Transverse colon (tissue), 4 donors: ENCODE measurements at places on chromosomes 7 and 10.
A peak's percentile ranks its signal among the peaks of the same experiment; 100 is the strongest.

- no peaks in the 10 kb centered on the region for H3K36me3 ChIP-seq
- H3K4me1 ChIP-seq: no peaks in the 10 kb centered on the region
- H3K4me3 ChIP-seq: no peak overlapping the region
These were observed 256.7 kb downstream of the AGMO start for GRCh38 chr7:15305002-15305600.

DNA sequence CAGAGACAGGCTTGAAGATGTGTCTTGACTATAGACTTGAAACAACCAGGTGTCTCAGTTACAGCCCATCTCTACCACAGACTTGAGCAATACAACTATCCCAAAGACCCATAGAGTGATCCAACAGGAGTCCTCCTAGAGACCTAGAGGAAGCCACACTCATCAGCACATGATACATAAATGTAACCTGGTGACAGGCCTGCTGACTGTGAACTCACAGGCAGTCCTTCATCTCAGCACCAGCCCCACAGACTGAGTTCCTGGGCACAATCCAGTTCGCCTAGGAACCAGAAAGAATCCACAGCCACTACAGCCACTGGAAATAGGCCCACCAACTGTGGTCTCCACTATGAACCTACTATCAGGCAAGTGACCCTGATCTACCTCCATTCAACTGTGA, 121.3 kb downstream of the MACC1 start:
- no peak overlapping the region for H3K27ac ChIP-seq
- DNase-seq: no peak
- no peaks in the 10 kb centered on the region for H3K4me1 ChIP-seq
- H3K36me3 ChIP-seq: no peaks in the 10 kb centered on the region
- no peak overlapping the region for H3K4me3 ChIP-seq

DNA sequence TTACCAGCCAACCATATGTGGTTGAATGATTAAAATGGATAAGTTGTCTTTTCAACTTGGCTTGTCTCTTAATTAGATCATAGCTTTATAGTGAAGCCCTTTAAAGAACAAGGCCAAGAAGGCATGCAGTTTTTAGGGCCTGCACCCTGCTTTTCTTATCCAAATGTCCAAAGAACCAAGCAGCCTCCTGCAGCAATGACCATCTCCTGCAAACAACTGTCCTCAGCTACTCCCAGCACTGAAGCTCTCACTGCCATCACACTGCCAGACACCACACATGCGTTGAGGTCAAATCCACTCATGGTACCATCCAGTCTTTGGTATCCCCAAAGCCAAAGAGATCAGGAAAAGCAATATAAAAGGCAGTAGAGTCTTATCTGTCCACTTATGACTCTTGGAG, 210.3 kb downstream of the ACTR3B start:
- no peak for DNase-seq
- H3K4me1 ChIP-seq: no peaks in the 10 kb centered on the region
- no peak overlapping the region for H3K27ac ChIP-seq

- H3K36me3 ChIP-seq: no peaks in the 10 kb centered on the region
- no peaks in the 10 kb centered on the region for H3K27me3 ChIP-seq
- H3K27ac ChIP-seq: peak overlapping the region; percentile 89
- no peak overlapping the region for H3K4me3 ChIP-seq
- peaks cover 68% of the 10 kb centered on the region for H3K4me1 ChIP-seq
- DNase-seq: no peak
These were observed 20.1 kb upstream of the DDIT4 start for GRCh38 chr10:72253578-72253977.

GRCh38 chr7:121020989-121021969, 32.8 kb downstream of the CPED1 start:
- H3K4me1 ChIP-seq: peaks cover 20% of the 10 kb centered on the region
- no peak overlapping the region for H3K4me3 ChIP-seq
- DNase-seq: no peak
- H3K36me3 ChIP-seq: no peaks in the 10 kb centered on the region
- H3K27me3 ChIP-seq: no peaks in the 10 kb centered on the region

GRCh38 chr10:73174148-73174925, 6.4 kb downstream of the FAM149B1 start:
- no peak overlapping the region for H3K4me3 ChIP-seq
- H3K27ac ChIP-seq: no peak overlapping the region
- no peak for DNase-seq
- no peaks in the 10 kb centered on the region for H3K4me1 ChIP-seq
- no peaks in the 10 kb centered on the region for H3K36me3 ChIP-seq
- H3K27me3 ChIP-seq: no peaks in the 10 kb centered on the region

- no peak overlapping the region for H3K4me3 ChIP-seq
- H3K4me1 ChIP-seq: no peaks in the 10 kb centered on the region
- peaks cover 4% of the 10 kb centered on the region for H3K27me3 ChIP-seq
- no peak for DNase-seq
- H3K27ac ChIP-seq: no peak overlapping the region
These were observed 50.2 kb upstream of the PODXL start for GRCh38 chr7:131606346-131607290.

GRCh38 chr7:67854221-67855178, 857.9 kb downstream of the TYW1 start:
- H3K4me3 ChIP-seq: no peak overlapping the region
- no peak for DNase-seq
- H3K4me1 ChIP-seq: no peaks in the 10 kb centered on the region
- no peak overlapping the region for H3K27ac ChIP-seq

GRCh38 chr10:113027230-113027573, 77.2 kb downstream of the TCF7L2 start:
- no peak overlapping the region for H3K4me3 ChIP-seq
- no peak overlapping the region for H3K27ac ChIP-seq
- no peaks in the 10 kb centered on the region for H3K27me3 ChIP-seq
- no peak for DNase-seq

DNA sequence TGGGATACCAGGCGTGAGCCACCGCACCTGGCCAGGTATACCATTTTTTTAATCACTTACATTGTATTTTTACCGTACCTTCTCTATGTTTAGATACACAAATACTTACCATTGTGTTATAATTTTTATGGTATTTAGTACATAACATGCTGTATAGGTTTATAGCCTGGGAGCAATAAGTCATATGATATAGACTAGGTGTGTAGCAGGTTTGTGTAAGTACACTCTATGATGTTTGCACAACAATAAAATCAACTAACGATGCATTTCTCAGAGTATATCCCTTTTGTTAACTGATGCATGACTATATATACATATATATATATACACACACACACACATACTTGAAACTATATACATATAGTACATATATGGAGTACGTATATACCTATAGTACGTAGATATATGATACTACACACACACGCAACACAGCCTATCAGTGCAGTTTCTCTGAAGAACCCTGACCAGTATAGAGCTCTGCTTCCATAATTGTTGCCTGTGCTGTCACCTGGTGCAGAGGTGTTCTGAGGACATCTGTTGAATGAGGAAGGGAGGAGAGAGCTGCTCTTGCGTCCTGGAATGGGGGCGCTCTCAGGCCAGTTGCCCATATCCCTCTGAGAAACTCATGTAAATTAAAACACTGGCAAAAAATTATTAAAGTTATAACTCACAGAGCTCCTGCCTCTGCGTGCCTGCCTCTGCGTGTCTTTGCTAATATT, 315.3 kb downstream of the FGFR2 start:
- H3K4me1 ChIP-seq: peaks cover 9% of the 10 kb centered on the region
- no peak overlapping the region for H3K4me3 ChIP-seq
- no peaks in the 10 kb centered on the region for H3K27me3 ChIP-seq
- peak overlapping the region; percentile 70 for H3K27ac ChIP-seq
- peak; percentile 44 for DNase-seq

DNA sequence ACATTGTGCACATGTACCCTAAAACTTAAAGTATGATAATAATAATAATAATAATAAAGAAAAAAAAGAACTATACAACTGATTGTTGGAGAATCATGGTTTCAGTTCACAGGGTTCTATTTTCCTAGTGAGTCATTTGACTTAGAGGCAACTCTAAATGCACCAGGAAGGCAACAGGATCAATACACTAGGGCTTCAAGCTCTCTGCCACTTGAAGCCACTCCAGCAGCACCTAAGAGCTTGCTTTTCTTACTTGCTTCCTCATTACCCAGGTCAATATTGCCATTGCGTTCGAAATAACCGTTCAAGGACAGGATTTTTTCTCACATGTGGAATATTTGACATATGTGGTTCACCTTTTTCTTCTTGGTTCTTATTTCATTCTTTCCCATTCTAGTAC, 189.7 kb downstream of the GRM3 start:
- peaks cover 8% of the 10 kb centered on the region for H3K4me1 ChIP-seq
- no peak overlapping the region for H3K4me3 ChIP-seq
- no peak overlapping the region for H3K27ac ChIP-seq
- no peak for DNase-seq
- H3K36me3 ChIP-seq: no peaks in the 10 kb centered on the region
